ENCODE measurements at places on chromosomes 5 and 9.

- DNase-seq, result no peak
- H3K27me3 ChIP-seq, result no peaks in the 10 kb centered on the region
- no peak overlapping the region for H3K4me3 ChIP-seq
- H3K36me3 ChIP-seq, result no peaks in the 10 kb centered on the region
Measured at GRCh38 chr5:168931638-168932345, 352.6 kb upstream of the PANK3 start.

GRCh38 chr5:83472213-83472507 lies 616 bp downstream of the VCAN start:
- H3K27me3 ChIP-seq, result no peaks in the 10 kb centered on the region
- peak overlapping the region; percentile 87 for H3K4me3 ChIP-seq
- peaks cover 33% of the 10 kb centered on the region for H3K4me1 ChIP-seq
- DNase-seq, result no peak
- peaks cover 29% of the 10 kb centered on the region for H3K36me3 ChIP-seq
- H3K27ac ChIP-seq, result peak overlapping the region; percentile 94

DNA sequence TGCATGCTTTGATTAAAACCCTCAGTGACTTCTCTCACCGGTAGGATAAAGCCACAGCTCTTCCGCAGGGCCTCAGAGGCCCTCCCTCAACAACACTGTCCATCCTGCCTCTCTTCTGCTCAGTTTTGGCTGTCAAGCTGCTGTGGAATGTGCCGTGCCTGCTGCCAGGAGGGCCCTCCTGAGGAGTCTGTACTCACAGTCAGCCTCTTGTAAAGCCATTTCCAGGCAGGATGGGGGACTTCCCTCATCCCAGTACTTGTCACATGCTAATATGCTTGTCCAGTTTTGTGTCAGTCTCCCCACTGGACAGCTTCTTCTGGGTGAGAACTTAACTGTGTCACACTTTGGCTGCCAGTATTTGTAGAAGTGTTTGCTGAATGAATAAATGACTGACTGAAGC lies 13.9 kb upstream of the DDX41 start:
- no peak overlapping the region for H3K4me3 ChIP-seq
- peaks cover 94% of the 10 kb centered on the region for H3K36me3 ChIP-seq
- no peak overlapping the region for H3K27ac ChIP-seq
- H3K4me1 ChIP-seq, result no peaks in the 10 kb centered on the region
- no peaks in the 10 kb centered on the region for H3K27me3 ChIP-seq
- no peak for DNase-seq

- no peaks in the 10 kb centered on the region for H3K27me3 ChIP-seq
- DNase-seq, result no peak
- H3K4me3 ChIP-seq, result no peak overlapping the region
- no peak overlapping the region for H3K27ac ChIP-seq
- no peaks in the 10 kb centered on the region for H3K36me3 ChIP-seq
- H3K4me1 ChIP-seq, result no peaks in the 10 kb centered on the region
Measured at GRCh38 chr5:63916786-63917185, 45.5 kb downstream of the HTR1A start.

GRCh38 chr5:137714946-137715345 lies 20.9 kb downstream of the KLHL3 start:
- H3K27me3 ChIP-seq, result no peaks in the 10 kb centered on the region
- H3K4me3 ChIP-seq, result no peak overlapping the region
- DNase-seq, result no peak
- H3K27ac ChIP-seq, result no peak overlapping the region
- H3K36me3 ChIP-seq, result no peaks in the 10 kb centered on the region

DNA sequence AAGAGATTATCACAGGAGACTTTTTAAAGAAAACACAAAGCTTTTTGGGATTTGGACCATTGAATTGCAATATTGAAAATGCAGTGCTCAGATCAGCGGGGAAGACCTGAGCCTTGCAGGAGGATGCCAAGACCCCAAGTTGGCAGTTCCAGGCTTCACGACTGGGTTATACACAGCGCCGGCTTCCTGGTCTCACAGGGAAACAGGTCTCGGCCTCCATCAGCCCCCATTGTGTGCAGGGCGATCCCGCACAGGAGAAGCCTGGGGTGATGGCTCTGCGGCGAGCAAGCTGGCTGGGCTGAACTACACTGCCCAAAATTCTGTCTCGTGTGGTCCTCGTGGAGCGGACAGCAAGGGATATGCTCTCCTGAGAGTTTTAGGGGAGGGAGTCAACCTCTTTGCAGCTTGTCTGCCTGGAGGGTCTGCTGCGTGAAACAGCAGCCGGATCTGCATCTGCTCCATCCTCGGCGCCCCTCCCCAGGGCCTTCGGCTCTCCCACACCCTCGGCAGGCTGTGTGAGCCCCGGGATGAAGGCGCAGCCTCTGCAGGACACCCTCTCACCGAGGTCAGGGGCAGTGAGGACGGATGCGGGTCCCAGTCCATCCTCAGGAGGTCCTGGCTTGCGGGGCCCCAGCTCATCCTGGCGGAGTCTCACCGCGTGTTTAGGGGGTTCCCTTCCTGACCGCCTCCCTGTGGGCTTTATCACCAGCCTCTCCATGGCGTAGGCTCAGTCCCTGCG lies 60.6 kb downstream of the NSUN2 start:
- no peaks in the 10 kb centered on the region for H3K27me3 ChIP-seq
- H3K36me3 ChIP-seq, result no peaks in the 10 kb centered on the region
- H3K27ac ChIP-seq, result no peak overlapping the region
- DNase-seq, result no peak
- H3K4me3 ChIP-seq, result no peak overlapping the region
- no peaks in the 10 kb centered on the region for H3K4me1 ChIP-seq

DNA sequence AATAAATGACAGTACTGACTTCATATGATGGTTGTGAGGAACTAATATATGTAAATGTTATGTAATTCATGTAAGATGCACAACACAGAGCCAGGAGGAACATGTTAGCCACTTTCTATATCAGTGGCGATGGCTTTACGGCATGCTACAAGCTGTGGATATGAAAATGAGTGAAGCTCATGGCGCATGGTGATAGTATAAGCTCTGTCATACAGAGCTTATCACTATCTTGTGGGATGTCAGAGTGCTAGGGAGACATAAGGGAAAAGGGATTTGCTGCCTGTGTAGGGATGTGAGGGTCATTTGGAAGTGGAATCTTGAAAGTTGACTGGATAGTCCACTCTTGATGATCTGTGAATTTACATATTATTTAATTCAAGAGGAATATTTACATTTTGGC lies 13.6 kb downstream of the CPEB4 start:
- DNase-seq, result no peak
- H3K36me3 ChIP-seq, result no peaks in the 10 kb centered on the region
- H3K4me3 ChIP-seq, result no peak overlapping the region
- no peaks in the 10 kb centered on the region for H3K4me1 ChIP-seq

DNA sequence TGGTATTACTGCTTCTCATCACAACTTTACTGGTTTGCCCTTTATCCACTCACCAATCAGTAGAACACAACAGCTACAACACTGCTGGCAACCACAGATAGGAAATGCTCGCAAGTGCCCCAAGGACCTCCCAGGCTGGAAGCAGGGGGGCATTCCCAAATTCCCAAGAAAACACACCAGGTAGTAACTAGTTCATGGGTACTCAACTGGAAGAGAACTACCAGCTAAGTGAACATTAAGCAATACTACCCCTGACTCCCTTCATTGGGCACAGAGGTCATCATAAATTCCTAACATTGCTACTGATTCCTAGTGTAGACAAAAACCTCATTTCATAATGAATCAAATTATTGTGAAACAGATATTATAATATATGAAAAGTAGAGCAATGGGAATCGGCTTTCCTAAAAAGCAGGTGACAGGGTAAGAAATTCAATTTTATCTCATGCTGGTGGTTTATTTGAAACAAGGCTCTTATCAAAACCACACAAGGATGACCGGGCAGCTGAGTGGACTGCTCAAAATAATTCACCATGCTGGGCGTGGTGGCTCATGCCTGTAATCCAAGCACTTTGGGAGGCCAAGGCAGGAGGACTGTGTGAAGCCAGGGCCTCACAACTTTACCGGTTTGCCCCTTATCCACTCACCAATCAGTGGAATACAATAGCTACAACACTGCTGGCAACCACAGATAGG lies 81.6 kb downstream of the TLE1 start:
- H3K27ac ChIP-seq, result no peak overlapping the region
- no peak overlapping the region for H3K4me3 ChIP-seq
- peaks cover 11% of the 10 kb centered on the region for H3K4me1 ChIP-seq
- H3K27me3 ChIP-seq, result no peaks in the 10 kb centered on the region
- peaks cover 63% of the 10 kb centered on the region for H3K36me3 ChIP-seq

DNA sequence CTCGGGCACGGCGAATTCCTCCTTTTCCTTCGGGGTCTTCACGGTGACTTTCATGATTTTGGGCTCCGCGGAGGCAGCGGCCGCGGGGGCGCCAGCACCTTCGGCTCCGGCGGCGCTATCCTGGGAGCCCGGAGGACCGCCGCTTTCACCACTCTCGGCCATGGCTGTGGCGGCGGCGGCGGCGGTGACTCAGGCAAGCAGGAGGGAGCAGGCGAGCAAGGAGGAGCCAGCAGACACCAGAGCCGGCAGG lies 315 bp downstream of the UBQLN1 start:
- H3K27ac ChIP-seq, result peak overlapping the region; percentile 95
- DNase-seq, result no peak
- H3K27me3 ChIP-seq, result no peaks in the 10 kb centered on the region
- peaks cover 2% of the 10 kb centered on the region for H3K4me1 ChIP-seq
- H3K4me3 ChIP-seq, result peak overlapping the region; percentile 77

GRCh38 chr9:100498592-100498991 lies 25.6 kb downstream of the TMEFF1 start:
- no peak overlapping the region for H3K4me3 ChIP-seq
- H3K36me3 ChIP-seq, result peaks cover 6% of the 10 kb centered on the region
- DNase-seq, result no peak

- no peaks in the 10 kb centered on the region for H3K27me3 ChIP-seq
- H3K36me3 ChIP-seq, result peaks cover 72% of the 10 kb centered on the region
- no peaks in the 10 kb centered on the region for H3K4me1 ChIP-seq
Measured at GRCh38 chr5:138829341-138829740, 45.8 kb downstream of the LRRTM2 start.

DNA sequence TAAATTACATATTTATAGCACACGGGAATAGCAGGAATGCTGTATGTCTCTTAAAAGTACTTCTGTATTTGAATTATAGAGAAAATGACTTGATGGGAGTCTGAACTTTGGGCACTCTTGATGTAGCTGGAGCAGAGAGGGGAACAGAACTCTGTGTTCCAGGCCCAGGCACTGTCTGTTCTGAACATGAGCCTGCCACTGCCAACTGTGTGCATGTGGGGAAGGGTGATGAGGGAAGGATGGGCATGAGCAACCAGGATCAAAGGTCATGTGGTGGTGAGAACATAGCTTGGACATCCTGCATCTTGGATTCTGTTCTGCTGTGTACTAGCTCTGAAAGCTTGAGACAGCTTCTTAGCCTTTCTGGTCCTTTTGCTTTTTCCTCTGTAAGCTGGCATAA lies 16.4 kb upstream of the ZBED3 start:
- no peaks in the 10 kb centered on the region for H3K36me3 ChIP-seq
- H3K27ac ChIP-seq, result no peak overlapping the region
- no peak overlapping the region for H3K4me3 ChIP-seq
- no peaks in the 10 kb centered on the region for H3K27me3 ChIP-seq

- H3K4me1 ChIP-seq, result no peaks in the 10 kb centered on the region
- H3K27ac ChIP-seq, result no peak overlapping the region
- no peaks in the 10 kb centered on the region for H3K27me3 ChIP-seq
- no peaks in the 10 kb centered on the region for H3K36me3 ChIP-seq
- H3K4me3 ChIP-seq, result no peak overlapping the region
Measured at GRCh38 chr9:117671468-117671867, 32.7 kb upstream of the TLR4 start.

- no peak overlapping the region for H3K4me3 ChIP-seq
- no peaks in the 10 kb centered on the region for H3K36me3 ChIP-seq
- no peak for DNase-seq
Measured at GRCh38 chr5:170629566-170630175, 125.9 kb downstream of the KCNIP1 start.

DNA sequence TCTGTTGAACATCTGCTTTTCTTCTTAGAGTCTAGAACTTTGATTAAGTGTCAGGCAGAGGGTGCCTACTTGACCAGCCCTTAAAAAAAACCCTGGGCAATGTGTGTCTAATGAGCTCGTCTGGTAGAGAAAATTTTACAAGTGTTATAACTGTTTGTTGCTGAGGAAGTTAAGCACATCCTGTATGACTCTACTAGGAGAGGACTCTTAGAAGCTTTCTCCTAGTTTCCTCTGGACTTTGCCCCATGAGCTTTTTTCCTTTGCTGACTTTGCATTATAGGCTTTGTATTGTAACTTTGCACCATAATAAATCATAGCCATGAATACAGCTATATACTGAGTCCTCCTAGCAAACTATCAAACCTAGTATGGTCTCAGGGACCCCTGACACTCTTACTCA lies 39.4 kb downstream of the GNG10 start:
- no peaks in the 10 kb centered on the region for H3K27me3 ChIP-seq
- H3K36me3 ChIP-seq, result no peaks in the 10 kb centered on the region
- no peaks in the 10 kb centered on the region for H3K4me1 ChIP-seq
- H3K27ac ChIP-seq, result no peak overlapping the region
- no peak for DNase-seq

DNA sequence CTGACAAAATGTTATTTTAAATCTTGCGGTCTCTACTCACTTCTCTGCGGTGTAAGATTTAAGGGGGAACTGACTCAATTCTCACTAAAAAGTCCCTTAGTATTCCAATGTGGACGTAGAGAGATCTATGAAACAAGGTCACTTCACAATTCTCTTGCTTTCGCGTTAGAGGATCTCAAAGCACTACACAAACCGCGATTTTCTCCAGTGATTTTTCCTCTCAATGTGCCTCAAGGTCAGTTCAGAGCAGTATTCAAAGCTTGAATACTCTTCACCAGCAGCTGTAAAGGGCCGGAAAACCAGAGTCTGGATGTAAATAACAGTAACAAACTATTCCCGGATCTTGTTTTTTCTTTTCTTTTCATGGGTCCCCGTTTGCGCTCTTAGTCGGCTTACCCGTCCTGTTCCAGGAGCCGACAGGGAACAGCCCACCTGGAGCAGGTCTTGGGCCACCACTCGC lies 128.2 kb downstream of the TMEM161B start:
- H3K4me1 ChIP-seq, result peaks cover 6% of the 10 kb centered on the region
- H3K36me3 ChIP-seq, result no peaks in the 10 kb centered on the region
- no peak overlapping the region for H3K27ac ChIP-seq
- peak overlapping the region; percentile 75 for H3K4me3 ChIP-seq
- H3K27me3 ChIP-seq, result peaks cover 51% of the 10 kb centered on the region

- no peak overlapping the region for H3K4me3 ChIP-seq
- no peaks in the 10 kb centered on the region for H3K27me3 ChIP-seq
- no peak for DNase-seq
Measured at GRCh38 chr5:45687701-45688100, 8.5 kb downstream of the HCN1 start.

All from neuronal stem cell (in vitro differentiated cells).